ENCODE measurements at places on chromosomes 5 and 9. TPM values are rescaled to one million over a fixed set of nuclear protein-coding genes. Genes with fewer than 3 reads are reported as not detected.

Gene GARIN3
- not detected for total RNA-seq

Gene SLC46A2
- total RNA-seq, result not detected

DNA sequence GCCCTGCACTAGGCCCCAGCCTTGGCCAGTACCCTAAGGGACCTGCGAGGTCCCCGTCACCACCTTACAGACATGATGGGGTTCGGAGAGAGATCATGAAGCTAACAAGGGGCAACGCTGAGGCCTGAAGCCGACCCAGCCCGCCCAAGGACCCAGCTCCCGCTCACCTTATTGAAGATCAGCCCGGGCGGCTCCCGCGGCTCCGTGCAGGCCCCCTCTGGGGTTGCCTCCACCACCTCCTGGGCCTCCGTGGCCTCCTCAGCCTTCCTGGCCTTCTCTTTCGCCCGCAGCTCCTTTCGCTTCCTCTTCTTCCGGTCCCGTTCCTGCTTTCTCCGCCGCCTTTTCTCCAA, 3.6 kb downstream of the SURF6 start:
- DNase-seq, result no peak
- no peak overlapping the region for H3K4me3 ChIP-seq
- H3K27me3 ChIP-seq, result peaks cover 6% of the 10 kb centered on the region
- H3K27ac ChIP-seq, result no peak overlapping the region
- peaks cover 2% of the 10 kb centered on the region for H3K4me1 ChIP-seq

DNA sequence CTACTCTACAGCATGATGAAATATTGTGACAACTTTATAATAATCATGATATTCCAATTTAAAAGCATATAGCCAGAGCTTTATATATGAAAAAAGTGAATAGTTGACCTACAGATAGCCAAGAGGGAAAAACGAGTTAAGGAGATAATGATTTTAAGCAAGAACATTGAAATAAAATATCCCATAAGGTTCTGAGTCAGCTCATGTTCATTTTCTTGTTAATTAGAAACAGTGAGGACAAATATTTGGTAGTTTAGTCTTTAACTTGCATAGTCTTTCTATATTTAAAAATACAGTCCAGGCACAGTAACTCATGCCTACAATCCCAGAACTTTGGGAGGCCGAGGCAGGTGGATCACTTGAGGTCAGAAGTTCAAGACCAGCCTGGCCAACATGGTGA, 55.8 kb upstream of the CDH6 start:
- no peaks in the 10 kb centered on the region for H3K4me1 ChIP-seq
- H3K27ac ChIP-seq, result no peak overlapping the region
- no peak for DNase-seq
- no peaks in the 10 kb centered on the region for H3K27me3 ChIP-seq

GRCh38 chr9:130938652-130939404, at the start of gene FIBCD1:
FIBCD1 (minus strand) TSS chr9:130939247; CDS start chr9:130938607, 640 bp downstream.
- peak; percentile 62 for DNase-seq
- H3K4me1 ChIP-seq, result peaks cover 9% of the 10 kb centered on the region
- peaks cover 21% of the 10 kb centered on the region for H3K27me3 ChIP-seq
- H3K36me3 ChIP-seq, result no peaks in the 10 kb centered on the region
- H3K27ac ChIP-seq, result no peak within 1 kb of the TSS

GRCh38 chr5:157574456-157575380, 857 bp downstream of the ADAM19 start:
- H3K4me3 ChIP-seq, result peak overlapping the region; percentile 100
- H3K36me3 ChIP-seq, result peaks cover 9% of the 10 kb centered on the region
- peak; percentile 51 for DNase-seq
- H3K27ac ChIP-seq, result peak overlapping the region; percentile 95
- peaks cover 10% of the 10 kb centered on the region for H3K27me3 ChIP-seq
- H3K4me1 ChIP-seq, result peaks cover 13% of the 10 kb centered on the region

DNA sequence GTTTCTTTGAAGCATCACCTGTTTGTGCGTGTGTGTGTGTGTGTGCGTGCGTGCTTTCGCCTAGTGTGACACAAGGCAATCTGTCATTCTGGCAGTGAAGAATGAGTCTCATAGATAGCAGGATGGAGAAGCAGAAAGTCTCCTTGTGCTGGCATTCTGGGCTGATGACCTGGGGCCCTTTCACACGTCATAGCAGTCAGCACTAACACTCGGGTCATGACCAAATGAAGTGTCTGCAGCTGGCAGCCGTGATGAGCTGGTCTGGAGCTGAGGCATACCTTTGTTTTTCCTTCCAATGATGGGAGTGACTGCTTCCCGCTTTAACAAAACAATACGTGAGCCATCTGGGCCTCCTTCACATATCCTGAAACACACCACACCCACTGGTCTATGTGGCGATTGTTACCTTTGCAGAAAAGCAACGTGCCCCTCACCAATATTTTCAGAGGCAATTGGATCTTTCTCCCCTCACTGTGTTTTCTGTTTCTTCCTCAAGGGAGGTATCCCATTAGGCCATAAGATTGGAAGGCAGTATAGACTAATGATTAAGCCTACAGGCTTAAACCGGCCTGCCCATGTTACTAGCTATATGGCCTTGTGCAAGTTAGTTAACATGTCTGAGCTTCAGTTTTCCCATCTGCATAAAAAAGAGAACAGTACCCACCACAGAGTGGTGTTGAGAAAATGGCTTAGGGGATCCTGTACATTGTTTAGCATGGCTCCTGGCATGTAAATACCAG, 88.8 kb downstream of the SREK1 start:
- H3K4me3 ChIP-seq, result no peak overlapping the region
- H3K27me3 ChIP-seq, result peaks cover 2% of the 10 kb centered on the region
- H3K27ac ChIP-seq, result peak overlapping the region; percentile 55

DNA sequence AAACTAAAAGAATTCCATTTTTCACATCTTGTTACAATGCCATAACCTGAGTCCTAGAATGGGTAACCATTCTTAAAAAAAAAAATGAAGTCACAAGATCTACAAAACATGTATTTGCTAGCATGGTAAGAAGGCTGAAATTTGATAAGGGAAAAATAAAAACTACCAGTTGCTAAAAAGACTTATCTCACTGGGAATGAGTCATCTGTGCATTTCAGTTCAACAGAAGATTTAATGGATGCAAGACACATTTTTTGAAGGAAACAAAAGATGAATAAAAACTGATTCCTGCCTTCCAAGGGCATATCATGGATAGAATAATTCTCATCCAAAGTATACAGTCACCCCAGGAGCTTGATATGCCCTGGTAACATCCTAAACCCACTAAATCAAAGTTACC, 47.2 kb downstream of the SGTB start:
- no peak overlapping the region for H3K4me3 ChIP-seq
- H3K27ac ChIP-seq, result no peak overlapping the region
- DNase-seq, result no peak

- no peak overlapping the region for H3K4me3 ChIP-seq
- peaks cover 14% of the 10 kb centered on the region for H3K4me1 ChIP-seq
- H3K27ac ChIP-seq, result no peak overlapping the region
Measured at GRCh38 chr5:154505567-154505966, 27.5 kb upstream of the HAND1 start.

DNA sequence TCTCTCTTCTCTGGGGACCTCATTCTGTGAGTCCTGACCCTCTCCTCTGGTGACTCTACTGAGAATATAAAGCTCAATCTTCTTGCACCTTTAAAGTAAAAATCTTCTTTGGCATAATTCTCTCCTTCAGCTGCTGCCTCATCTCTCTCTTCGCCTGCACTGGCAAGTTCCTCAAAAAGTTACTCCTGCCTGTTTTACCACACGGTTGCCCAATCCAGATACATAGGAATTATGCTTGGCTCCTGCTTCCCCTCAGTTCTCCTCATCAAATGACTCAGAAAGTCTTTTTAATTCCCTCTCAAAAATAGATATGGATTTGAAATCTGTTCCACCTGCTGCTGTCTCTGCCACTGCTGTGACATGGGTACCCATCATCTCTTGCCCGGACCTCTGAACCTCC, 14.4 kb upstream of the HRCT1 start:
- no peak for DNase-seq
- H3K4me3 ChIP-seq, result no peak overlapping the region
- H3K4me1 ChIP-seq, result no peaks in the 10 kb centered on the region
- peaks cover 2% of the 10 kb centered on the region for H3K27me3 ChIP-seq

GRCh38 chr9:111902391-111903139, 6.0 kb downstream of the UGCG start:
- H3K27me3 ChIP-seq, result no peaks in the 10 kb centered on the region
- no peak for DNase-seq
- no peaks in the 10 kb centered on the region for H3K36me3 ChIP-seq
- H3K4me1 ChIP-seq, result no peaks in the 10 kb centered on the region
- H3K4me3 ChIP-seq, result no peak overlapping the region

DNA sequence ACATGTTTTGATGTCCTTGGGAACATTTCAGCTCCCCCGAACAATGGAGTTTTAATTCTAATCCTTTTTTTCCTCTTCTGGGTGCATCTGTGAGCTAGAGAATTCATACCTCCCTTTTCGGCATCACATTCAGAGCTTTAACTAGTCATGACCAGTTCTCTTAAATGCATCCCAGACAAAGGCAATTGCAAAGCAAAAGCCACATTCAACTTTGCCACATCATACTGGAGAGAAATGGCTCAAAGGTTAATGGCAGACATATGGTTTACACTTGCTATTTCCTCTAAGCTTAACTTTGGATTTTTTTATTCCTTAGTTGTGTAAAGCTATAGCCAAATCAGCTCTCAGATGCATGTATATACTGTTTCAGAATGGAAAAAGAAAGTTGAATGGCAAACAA, 153.3 kb downstream of the ESM1 start:
- H3K36me3 ChIP-seq, result no peaks in the 10 kb centered on the region
- H3K4me1 ChIP-seq, result peaks cover 38% of the 10 kb centered on the region
- H3K27me3 ChIP-seq, result peaks cover 9% of the 10 kb centered on the region
- no peak overlapping the region for H3K4me3 ChIP-seq
- DNase-seq, result no peak
- no peak overlapping the region for H3K27ac ChIP-seq

DNA sequence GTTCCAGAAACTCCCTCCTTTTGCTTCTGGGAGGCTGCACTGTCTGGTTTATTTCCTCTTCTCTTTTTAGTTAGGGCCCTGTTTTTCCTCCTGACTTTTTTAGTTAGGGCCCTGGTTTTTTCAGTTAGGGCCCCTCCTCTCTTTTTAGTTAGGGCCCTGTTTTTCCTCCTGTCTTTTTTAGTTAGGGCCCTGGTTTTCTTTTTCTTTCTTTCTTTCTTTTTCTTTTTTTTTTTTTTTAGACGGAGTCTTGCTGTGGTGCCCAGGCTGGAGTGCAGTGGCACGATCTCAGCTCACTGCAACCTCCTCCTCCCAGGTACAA, 15.1 kb downstream of the GSN start:
- peaks cover 5% of the 10 kb centered on the region for H3K4me1 ChIP-seq
- H3K36me3 ChIP-seq, result peaks cover 4% of the 10 kb centered on the region
- no peak for DNase-seq

DNA sequence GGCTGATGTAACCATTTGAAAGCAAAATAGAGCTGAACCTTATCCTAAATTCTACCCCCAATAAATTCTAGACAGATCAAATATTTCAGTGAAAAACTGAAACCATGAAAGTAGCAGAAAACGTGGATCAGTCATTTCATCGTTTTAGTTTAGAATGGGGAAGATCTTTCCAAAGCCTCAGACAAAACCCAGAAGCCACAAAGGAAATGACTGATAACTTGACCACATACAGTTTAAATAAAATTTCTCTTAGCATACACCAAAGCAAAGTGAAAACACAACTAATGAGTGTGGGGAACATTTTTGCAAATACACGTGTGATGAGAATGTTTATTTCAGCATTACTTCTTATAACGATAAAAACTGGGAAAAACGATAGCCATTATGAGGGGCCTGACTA, 284.8 kb downstream of the ADGRV1 start:
- no peak for DNase-seq
- no peak overlapping the region for H3K27ac ChIP-seq
- H3K36me3 ChIP-seq, result no peaks in the 10 kb centered on the region

- H3K27ac ChIP-seq, result no peak overlapping the region
- no peaks in the 10 kb centered on the region for H3K36me3 ChIP-seq
- DNase-seq, result no peak
- no peaks in the 10 kb centered on the region for H3K27me3 ChIP-seq
- H3K4me3 ChIP-seq, result no peak overlapping the region
Measured at GRCh38 chr9:36584620-36585460, 12.1 kb downstream of the MELK start.

DNA sequence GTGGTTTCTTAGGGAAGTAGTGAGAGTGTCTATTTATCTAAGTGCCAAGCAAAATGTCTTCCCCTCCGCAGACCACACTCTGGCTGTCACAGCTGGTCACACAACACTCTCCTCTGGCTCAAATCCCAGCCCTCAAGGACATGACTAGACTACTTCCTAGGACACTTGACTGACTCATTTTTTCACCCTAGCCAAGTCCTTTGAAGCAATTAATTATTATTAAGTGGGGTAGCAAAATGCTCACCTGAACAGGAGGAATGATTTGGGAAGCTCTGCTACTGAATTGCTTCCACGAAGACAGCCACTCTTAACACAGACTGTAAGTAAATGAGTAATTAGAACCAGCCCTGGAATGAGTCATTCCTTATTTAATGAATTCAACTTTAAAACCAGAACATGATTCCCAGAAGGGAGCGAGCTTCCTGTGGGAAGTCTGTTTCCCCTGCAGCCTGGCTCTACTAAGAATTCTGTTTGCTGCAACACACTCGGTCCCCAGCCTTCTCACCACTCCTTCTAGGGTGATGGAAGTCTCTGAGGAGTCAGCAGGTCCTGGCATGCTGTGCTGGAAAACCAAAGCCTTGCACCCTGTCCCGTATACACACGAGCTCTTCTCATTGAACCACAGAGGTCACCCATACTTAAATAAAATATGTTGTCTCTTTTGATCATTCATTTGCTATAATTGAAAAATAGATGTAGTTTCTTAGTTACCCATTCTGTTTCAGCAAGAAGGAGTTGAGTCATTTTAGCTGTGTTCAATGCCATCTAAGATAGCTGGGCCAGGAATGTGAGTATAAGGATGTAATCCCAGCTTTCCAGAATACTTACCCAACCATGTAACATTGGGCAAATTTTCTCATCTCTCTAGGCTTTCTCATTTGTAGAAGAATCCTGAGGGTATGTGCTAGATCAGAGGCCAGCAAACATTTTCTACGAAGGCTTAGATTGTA, 218.6 kb upstream of the RASEF start:
- H3K27me3 ChIP-seq, result peaks cover 3% of the 10 kb centered on the region
- peak overlapping the region; percentile 7 for H3K27ac ChIP-seq
- peaks cover 11% of the 10 kb centered on the region for H3K4me1 ChIP-seq
- H3K36me3 ChIP-seq, result peaks cover 9% of the 10 kb centered on the region

- H3K27me3 ChIP-seq, result no peaks in the 10 kb centered on the region
- no peaks in the 10 kb centered on the region for H3K4me1 ChIP-seq
- no peaks in the 10 kb centered on the region for H3K36me3 ChIP-seq
- H3K4me3 ChIP-seq, result no peak overlapping the region
- no peak overlapping the region for H3K27ac ChIP-seq
- DNase-seq, result no peak
Measured at GRCh38 chr5:65823845-65824445, 101.9 kb downstream of the NLN start.

DNA sequence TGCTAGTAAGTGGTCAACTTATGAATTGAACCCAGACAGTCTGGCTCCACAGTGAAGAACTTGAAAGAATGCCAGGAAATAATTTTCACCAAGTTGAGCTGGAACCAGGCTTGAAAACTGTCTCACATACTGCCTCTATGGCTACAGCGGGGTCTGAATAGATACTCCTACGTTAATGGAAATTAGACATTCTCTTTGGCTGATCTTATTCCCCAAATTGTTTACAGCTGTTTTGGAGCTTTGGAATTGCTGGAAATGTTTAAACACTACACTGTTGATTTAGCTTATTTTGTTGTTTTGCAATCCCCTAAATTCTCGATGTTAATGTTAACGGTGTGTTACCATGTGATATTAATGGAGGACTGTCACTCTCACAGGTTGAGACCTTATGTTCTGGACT, 146.4 kb downstream of the FBXL7 start:
- no peak overlapping the region for H3K4me3 ChIP-seq
- H3K36me3 ChIP-seq, result no peaks in the 10 kb centered on the region
- H3K27me3 ChIP-seq, result no peaks in the 10 kb centered on the region
- peaks cover 2% of the 10 kb centered on the region for H3K4me1 ChIP-seq

All from glutamatergic neuron (in vitro differentiated cells).